Activated CD4-positive, alpha-beta T cell treated with anti-CD3 and anti-CD28 coated beads for 36 hours (primary cell): ENCODE measurements at places on chromosomes 1 and 21.

GRCh38 chr1:174301295-174302077, 142.2 kb downstream of the RABGAP1L start:
- DNase-seq: no peak

DNA sequence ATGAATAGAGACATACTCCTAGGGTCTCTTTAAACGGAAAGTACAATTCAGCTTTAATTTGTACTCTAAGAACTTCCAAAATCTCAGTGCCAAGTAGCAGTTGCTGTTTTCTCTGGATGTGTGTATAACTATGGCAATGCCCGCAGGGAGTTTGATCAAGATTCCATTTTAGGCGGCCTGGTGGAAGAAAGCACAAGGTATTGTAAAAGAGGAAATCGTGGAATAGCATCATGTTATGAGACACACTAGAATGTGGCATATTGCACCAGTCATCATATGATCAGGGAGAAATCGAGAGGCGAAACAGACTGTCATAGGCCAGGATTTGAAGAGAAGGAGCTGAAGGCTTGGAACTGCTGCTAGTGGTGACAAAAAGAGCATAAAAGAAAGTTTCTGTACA, 316.2 kb upstream of the FMN2 start:
- no peak for DNase-seq

GRCh38 chr1:239861985-239862384, 229.7 kb upstream of the FMN2 start:
- no peak for DNase-seq

- no peak for DNase-seq
These were observed 1.9 kb downstream of the GJA5 start for GRCh38 chr1:147758379-147759100.

GRCh38 chr21:24456358-24456757, 1150.9 kb downstream of the MRPL39 start:
- DNase-seq: no peak

DNA sequence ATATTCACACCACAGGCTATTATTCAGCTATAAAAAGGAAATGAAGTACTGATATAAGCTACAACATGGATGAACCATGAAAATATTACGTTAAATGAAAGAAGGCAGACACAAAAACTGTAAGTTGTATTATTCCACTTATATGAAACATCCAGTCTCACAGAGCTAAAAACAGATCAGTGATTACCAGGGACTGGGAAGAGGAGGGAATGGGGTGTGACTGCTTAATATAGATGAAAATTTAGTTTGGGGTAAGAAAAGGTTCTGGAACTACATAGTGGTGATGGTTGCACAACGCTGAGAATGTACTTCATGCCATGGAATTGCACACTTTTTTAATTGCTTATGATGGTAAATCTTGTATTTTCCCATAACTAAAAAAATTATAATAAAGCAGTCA, 19.5 kb downstream of the GPBP1L1 start:
- DNase-seq: no peak

DNA sequence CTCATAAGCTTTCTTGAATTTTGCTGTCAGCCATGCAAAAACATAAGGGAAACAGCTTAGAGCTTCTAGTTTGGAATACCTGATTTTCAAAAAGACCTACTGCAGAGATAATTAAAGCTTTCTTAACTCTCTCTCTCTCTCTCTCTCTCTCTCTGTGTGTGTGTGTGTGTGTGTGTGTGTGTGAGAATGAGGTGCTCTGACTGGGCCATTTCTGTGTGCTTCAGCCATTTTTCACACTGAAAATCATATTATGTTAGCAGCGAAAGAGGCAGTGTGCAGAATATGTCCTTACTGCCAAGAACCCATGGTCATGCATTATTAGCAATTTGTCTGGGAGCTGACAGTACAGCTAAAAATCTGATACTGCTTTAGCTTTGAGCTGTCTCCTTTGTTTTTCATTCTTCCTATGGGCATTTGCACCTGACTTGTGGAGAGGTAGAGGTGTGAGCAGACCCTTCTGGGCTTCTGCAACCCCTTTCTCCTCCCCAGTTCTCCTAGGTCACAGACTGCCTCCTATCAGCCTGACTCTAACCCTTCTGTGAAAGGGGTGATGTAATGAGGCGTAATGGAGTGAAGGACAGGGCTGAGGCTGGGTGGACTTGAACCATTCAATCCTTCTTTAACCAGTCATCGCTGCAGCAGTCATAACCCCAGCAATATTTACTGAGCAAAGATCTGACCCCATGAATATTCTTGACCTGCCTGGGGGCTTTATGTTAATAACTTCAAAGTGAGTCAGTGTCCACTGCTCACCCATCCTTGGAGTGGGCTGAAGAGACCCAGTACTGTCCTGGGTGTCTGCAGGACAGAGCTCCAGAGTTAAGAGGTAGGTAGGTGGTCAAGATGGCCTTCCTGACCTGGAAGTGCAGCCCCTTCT, 61.2 kb downstream of the SYT6 start:
- DNase-seq: no peak
